AG04450 (cell line): ENCODE measurements at places on chromosomes 5 and 9.

DNA sequence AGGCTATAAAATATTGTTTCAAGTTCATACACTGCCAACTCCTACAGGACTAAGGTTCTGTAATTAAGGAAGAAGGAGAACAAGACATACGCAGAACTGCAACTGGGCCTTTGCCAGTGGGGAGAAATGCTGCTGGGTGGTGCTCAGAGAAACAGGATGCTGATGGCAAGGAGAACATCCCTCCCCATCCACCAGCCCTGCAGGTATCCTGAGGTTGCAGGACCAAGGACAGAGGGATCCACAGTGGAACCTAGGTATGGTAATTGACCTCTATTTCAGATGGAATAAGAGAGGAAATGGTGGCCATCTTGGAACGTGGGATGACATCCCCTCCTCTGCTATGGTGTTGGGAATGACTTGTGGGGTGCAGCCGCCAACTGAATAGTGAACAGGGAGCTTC is 206.3 kb upstream of the S1PR3 start:
- no peak for DNase-seq

- no peak for DNase-seq
Observed at GRCh38 chr5:113182658-113183344, 206.2 kb downstream of the DCP2 start.

- DNase-seq, result no peak
Observed at GRCh38 chr5:120779674-120780073, 315.6 kb downstream of the PRR16 start.

DNA sequence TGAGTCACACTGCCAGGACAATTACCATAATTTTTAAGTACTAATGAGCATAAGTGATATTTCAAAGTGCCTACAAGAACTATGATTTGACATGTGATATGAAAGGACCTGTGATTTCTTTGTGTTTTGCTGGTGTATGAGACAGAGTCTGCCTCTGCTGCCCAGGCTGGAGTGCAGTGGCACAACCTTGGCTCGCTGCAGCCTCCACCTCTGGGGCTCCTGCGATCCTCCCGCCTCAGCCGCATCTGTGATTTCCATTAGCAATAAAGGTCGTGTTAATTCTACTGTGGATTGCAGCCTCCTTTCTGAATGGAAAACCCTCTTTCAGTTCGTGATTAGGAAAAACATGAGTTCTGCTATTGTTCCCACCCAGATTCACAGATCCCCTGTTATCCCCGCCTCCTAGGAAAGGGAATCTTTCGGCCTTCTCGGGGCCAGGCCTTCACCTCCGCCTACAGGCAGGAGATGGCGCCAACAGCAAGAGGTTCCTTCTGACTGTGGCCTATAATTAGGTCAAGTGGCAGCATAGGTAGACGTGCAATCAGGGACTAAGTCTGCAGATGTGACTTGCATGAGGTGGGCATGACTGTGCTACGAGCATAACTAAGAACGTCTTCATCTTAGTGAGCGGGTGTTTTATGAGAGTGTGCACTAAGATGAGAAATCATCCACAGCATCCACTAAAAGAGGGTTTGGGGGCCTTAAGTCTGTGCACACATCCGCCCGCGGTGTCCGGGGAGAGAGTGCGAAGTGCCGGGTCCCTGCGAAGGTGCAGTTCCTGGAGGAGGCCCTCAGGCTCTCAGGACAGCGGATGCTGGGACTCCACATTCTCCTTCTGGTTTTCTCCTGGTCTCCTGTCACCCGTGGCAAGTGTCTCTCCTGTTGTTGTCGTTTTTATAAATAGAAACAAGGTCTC is 23.1 kb downstream of the TRIM7 start:
- DNase-seq, result no peak

GRCh38 chr9:20620650-20621470 is 1.4 kb downstream of the MLLT3 start:
- DNase-seq, result no peak

GRCh38 chr5:73215531-73215890 is 42.5 kb downstream of the TMEM174 start:
- DNase-seq, result no peak

- no peak for DNase-seq
Observed at GRCh38 chr9:130986356-130986965, 22.5 kb upstream of the LAMC3 start.

- no peak for DNase-seq
Observed at GRCh38 chr5:83097689-83098231, 20.4 kb downstream of the XRCC4 start.

- DNase-seq, result no peak
Observed at GRCh38 chr9:24901319-24901718, 355.6 kb upstream of the IZUMO3 start.

DNA sequence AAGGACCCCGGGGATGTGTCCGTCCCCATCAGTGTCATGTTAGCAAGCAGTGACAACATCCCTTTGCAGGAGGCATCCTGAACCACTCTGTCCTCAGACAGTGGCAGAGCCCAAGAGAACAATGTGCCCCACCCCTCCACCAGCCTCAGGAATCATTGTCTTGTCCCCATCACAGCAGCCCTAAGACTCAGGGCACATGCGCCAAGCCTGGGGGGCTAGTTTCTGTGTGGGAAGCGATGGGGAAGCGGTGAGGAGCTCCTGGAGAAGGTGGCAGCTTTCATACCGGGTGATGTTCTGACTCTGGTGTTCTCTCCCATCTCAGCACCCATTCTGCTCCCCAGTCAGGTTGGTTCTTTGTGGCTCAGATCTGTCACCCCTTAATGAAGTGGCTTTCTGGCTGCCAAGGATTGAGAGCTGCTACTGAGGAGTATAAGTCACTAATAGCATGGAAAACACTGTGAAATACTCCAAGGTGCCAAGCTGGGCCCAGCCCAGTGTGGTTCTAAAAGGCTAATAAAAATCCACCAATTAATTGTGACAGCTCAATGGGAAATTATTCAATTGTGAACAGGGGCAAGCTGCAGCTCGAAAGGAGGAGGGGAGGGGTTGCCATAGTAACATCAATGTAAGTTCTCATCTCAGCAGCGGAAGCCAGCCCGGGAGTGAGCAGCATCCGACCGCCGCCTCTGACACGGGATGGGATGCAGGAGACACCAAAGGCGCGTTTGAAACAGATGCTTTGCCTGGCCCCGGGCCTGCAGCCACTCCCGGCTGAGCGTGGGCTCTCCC is 4.7 kb downstream of the QRFP start:
- no peak for DNase-seq

- DNase-seq, result no peak
Observed at GRCh38 chr5:132302413-132302812, 8.2 kb downstream of the SLC22A4 start.

GRCh38 chr5:78162253-78162862 is 132.1 kb downstream of the AP3B1 start:
- no peak for DNase-seq

DNA sequence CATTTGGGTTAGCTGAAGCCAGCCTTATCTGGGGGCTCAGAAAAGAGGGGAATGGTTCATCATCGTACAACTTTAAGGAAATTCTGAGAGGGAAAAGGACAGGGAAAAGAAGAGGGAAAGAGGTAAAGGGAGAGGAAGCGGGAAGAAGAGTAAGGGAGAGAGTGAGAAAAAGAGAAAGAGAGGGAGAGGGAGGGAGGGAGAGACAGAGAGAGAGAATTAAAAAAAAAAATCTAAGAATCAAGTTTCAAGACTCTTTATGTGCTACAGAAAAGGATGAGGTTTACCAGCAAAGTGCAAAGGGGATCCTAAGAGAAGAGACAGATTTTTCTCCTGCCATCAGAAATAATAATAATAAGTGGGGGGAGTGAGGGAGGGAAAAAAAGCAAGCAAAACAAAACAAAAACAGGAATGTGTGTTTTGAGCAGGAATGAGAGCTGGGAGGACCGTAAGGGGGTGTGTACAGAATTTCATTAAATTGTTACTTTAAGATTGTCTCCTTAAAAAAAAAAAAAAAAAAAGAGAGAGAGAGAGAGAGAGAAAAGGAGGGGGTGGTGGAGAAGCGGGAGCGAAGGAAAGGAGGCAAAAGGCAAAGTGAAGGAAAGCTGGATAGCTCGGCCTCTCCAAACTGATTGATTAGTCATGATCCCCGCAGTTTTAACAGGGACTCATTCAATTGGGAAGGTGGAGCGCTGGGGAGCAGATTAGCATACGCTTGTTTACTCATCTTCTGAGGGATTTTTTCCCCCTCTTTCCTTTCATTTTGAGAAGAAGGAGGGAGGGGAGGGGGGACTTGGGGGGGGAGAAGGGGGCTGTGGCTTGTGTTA is 438 bp upstream of the PAPPA start:
- DNase-seq, result peak; percentile 55

- no peak for DNase-seq
Observed at GRCh38 chr9:127107171-127107928, 15.1 kb downstream of the ANGPTL2 start.

- no peak for DNase-seq
Observed at GRCh38 chr9:114737118-114737517, 55.1 kb upstream of the TEX48 start.

GRCh38 chr9:27856054-27856453 is 282.8 kb upstream of the C9orf72 start:
- DNase-seq, result no peak

DNA sequence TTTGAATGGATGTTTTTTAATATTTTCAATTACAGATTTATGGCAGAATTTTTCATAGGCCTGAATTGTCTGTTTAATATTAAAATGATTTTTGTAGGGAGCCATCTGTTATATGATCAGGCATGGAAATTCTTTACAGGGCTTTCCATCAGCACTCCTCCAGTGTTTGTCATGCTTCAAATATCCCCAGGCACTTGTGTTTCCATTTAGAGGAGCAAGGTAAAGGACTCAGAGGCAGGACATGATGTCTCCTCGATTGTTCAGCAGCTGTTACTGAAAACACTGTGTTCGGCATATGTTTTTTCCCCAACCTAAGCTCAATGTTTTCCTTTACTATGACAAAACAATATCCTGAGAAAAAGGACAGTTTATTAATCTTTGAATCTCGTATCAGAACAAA is 172.3 kb upstream of the RFX3 start:
- DNase-seq, result no peak

GRCh38 chr9:28378231-28378630 is 805.0 kb upstream of the C9orf72 start:
- DNase-seq, result no peak

DNA sequence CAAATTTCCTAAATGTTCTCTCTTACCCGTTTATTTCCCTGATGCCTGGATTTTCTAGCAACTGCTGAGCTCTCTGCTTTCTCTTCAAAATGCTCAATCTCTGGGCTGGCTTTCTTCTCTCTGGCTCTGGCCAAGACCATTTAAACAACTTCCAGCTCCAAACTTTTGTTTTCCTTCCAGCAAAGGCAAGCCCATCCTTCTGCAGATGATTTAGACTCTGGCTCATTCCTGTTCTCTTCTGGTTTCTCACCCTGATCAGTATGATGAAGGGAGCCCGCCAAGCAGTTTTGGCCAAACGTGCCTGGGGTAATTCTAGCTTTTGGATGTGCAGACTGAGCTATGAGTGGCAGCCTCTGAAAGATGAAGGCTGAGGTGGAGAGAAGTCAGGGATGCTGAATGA is 78.1 kb downstream of the HSPA4 start:
- DNase-seq, result no peak

DNA sequence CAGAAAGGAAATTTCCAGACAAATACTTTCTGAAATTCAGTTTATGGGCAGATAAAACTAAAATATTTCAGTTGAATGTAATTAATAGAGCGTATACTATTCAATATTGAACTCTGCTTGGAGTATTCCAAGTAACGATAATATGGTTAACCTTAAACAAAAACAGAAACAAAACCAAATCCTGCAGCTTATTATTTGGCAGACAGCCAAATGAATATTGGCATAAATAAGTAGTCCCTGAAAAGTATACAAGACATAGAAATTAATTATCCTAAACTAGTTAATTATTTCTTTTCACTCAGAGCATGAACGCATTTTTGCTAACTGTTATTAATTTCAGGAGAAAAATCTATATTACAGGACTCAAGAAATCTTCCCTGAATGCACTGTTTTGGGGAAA is 1574.0 kb downstream of the MAT2B start:
- no peak for DNase-seq

DNA sequence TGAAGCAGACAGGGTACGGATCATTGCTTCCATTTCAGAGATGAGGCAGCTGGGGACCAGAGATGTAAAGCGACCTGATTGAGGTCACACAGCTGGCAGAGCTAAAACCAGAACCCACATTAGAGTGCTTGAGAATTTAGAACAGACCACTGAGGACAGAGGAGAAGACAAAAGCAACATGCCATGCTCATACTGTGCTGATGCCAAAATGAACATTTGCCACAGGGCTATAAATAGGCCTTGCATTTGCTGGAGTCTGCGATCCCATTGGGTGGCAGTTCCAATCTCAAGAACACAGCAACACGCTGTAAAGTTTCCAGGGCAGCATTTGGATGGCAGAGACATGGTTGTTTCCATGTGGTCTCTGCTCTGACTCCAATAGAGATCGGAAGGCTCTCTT is 222.4 kb upstream of the TBC1D2 start:
- DNase-seq, result no peak

DNA sequence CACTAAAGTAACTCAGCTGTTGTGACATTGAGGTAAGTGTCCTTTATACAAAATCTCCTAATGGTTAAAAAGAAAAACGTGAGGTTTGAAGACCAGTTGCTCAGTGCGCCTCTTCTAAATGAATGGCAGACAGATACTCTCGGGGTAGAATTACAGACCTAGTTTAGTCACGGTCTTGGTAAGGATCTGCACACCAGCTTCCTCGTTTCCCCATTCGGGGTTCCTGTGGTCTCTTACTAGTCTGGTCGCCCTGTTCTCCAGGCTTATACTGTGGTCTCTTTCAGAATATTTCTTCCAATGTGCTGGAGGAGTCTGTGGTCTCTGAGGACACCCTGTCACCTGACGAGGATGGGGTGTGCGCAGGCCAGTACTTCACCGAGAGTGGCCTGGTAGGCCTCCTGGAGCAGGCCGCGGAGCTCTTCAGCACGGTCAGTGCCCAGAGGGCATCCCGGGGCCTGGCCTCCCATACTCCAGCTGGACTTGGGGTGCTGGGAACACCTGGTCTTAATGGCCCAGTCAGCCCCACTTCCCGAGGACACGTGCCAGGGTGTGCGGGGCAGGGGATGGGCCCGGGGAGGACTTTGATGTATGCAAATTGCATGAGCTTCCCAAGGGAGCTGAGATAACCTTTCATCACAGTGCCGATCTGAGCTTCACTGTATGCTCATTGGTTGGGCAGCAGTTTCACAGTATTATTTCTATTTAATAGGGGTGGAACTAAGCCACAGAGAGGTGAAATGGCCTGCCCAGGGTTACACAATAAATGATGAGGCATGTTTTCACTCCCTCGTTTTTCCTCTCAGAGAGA is 224.5 kb downstream of the DOCK8 start:
- DNase-seq, result no peak

DNA sequence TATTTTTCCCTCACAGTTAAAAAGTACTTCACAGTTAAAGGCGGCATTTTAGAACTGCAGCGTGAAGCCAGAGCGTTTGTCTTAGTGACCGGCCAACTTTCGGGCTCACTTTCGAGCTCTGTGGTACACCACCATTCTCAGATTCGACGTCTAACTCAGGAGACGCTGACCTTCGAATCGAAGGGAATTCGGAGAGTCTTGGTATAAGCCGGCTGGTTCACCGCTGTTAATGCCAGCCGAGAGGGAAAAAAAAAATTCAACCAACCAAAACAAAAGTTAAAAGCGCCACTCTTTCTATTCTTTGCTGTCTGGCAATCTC is 544 bp upstream of the SNX24 start:
- no peak for DNase-seq
